Esophagus squamous epithelium (tissue), 5 donors: ENCODE measurements at places on chromosomes 16 and 17. TPM values are rescaled to one million over a fixed set of nuclear protein-coding genes. Genes with fewer than 3 reads are reported as not detected.

- H3K27ac ChIP-seq, result no peak overlapping the region
- H3K36me3 ChIP-seq, result no peaks in the 10 kb centered on the region
- H3K4me1 ChIP-seq, result peaks cover 7% of the 10 kb centered on the region
- H3K27me3 ChIP-seq, result no peaks in the 10 kb centered on the region
- DNase-seq, result no peak
- H3K4me3 ChIP-seq, result no peak overlapping the region
These were observed 31.0 kb downstream of the SOX9 start for GRCh38 chr17:72151565-72152386.

DNA sequence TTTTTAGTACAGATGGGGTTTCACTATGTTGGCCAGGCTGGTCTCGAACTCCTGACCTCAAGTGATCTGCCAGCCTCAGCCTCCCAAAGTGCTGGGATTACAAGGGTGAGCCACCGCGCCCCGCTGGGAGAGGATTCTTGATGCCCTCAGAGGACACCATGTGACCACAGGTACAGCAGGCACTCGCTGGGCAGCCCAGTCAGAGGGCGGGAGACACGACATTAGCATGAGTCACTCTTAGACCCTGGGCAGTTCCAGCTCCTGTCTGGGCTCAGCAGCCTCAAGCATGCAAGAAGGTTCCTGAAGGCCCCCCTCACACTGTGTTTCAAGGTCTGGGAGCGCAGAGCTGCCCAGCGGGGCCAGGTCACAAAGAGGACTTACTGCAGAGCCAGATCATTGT is 11.9 kb downstream of the STAC2 start:
- no peak overlapping the region for H3K27ac ChIP-seq
- peaks cover 17% of the 10 kb centered on the region for H3K4me1 ChIP-seq
- no peaks in the 10 kb centered on the region for H3K36me3 ChIP-seq
- no peaks in the 10 kb centered on the region for H3K27me3 ChIP-seq
- H3K4me3 ChIP-seq, result no peak overlapping the region
- DNase-seq, result no peak

DNA sequence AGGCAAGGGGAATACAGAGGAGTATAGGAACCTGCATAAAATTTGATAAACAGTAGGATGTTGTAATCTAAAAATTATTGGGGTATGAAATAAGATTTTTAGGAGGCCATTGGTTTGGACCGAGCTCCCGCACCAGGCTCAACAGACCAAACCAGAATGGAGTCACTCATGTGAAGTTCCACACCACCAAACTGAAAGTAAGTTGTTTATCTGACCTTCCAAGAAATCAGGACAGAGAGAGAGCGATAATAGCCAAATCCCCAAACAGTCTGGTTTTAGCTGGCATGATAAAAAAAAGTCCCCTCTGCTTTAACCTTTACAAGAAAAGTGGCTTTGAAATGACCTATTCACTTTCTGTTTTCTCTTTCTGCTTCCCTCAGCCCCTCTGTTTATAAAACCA is 45.7 kb upstream of the SIAH1 start:
- no peaks in the 10 kb centered on the region for H3K36me3 ChIP-seq
- H3K27ac ChIP-seq, result no peak overlapping the region
- no peak overlapping the region for H3K4me3 ChIP-seq
- DNase-seq, result no peak
- H3K27me3 ChIP-seq, result no peaks in the 10 kb centered on the region

DNA sequence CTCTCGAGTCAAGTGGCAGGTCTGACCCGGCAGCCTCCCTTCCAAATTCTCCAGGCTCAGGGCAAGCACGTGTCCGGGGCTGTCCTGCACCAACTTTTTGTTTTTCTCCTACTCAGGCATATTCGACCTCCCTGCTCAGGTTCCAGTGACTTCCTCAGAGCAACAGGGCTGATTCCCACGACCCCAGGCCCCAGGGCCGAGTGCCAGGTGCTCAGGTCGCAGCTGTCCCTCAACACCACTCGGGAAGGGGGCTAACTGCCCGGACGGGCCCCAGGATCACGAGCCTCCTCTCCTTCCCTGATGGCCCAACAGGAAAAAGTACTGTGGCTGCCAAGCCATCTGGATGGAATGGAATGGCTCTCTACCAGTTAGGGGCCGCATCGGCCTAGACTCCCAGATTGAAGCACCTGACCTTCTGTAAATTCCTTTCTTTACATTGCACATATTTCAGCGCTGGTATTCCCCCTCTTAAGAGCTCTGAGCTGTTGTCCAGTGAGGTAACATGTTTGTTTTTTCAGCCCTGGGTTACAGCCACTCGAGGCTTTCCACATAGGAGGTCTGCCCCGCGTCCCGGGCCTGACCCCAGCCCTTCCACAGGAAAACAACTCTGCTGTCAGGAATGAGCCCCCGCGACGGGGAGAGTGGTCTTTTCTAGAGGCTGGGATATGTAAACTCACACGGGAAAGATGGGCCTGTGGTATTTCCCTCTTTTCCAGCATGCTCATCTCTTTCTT is 25.0 kb downstream of the NXN start:
- H3K36me3 ChIP-seq, result peaks cover 13% of the 10 kb centered on the region
- H3K4me3 ChIP-seq, result no peak overlapping the region
- no peaks in the 10 kb centered on the region for H3K27me3 ChIP-seq
- H3K4me1 ChIP-seq, result peaks cover 55% of the 10 kb centered on the region
- no peak for DNase-seq

Gene MT1A
- total RNA-seq, result not detected

Gene ACAP1
- 3.2 TPM for total RNA-seq
